ENCODE measurements at places on chromosomes 16 and 17. TPM values are rescaled to one million over a fixed set of nuclear protein-coding genes. Genes with fewer than 3 reads are reported as not detected.

DNA sequence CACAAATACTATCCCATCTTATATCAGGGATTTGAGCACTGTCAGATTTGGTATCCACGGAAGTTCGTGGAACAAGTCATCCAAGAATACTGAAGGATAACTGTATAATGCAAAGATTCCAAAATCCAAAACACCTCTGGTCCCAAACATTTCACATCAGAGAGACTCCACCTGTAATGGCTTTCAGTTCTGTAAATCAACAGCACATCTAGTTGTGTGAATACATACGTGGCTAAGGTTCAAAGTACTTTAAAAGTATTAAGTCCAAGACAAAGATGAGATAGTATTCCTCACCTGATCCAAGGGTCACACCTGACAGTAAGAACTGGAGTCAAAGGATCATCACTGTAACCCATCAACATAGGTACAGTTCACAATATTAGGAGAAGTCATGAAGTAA lies 54.8 kb downstream of the KANSL1 start:
- H3K36me3 ChIP-seq, result no peaks in the 10 kb centered on the region
- no peak overlapping the region for H3K27ac ChIP-seq
- no peak for DNase-seq
- no peaks in the 10 kb centered on the region for H3K27me3 ChIP-seq
- H3K4me3 ChIP-seq, result no peak overlapping the region

DNA sequence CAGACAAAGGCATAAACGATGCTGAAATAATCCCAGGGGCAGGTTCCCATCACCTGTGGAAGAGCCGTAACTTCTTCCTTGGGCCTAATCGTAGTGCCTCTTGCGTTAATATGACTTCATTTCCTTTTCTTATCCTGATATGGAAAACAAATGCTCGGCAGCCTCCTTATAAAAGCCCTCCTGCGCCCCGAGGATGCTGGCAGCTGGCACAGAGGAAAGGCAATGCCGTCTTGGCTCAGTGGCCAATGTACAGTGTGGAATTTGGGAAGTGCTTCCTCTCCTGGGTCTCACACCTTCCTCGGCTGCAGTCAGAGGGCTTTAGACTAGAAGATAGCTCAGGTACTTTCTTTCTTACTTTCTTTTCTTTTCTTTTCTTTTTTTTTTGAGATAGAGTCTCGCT lies 3.4 kb downstream of the SCN4A start:
- H3K27me3 ChIP-seq, result no peaks in the 10 kb centered on the region
- H3K4me1 ChIP-seq, result no peaks in the 10 kb centered on the region
- no peaks in the 10 kb centered on the region for H3K36me3 ChIP-seq
- DNase-seq, result no peak
- H3K27ac ChIP-seq, result no peak overlapping the region
- H3K4me3 ChIP-seq, result no peak overlapping the region

The TMEM100 gene
- total RNA-seq, result not detected

- H3K4me3 ChIP-seq, result no peak overlapping the region
- H3K36me3 ChIP-seq, result no peaks in the 10 kb centered on the region
- H3K27me3 ChIP-seq, result no peaks in the 10 kb centered on the region
- no peaks in the 10 kb centered on the region for H3K4me1 ChIP-seq
These were observed 305.1 kb upstream of the GOT2 start for GRCh38 chr16:59039066-59039720.

The SLC16A6 gene
- total RNA-seq, result 1.0 TPM

The PPP1R1B gene
- total RNA-seq, result not detected

The CHST4 gene
- not detected for total RNA-seq

GRCh38 chr17:73128496-73128895 lies 36.0 kb upstream of the SLC39A11 start:
- no peaks in the 10 kb centered on the region for H3K27me3 ChIP-seq
- H3K36me3 ChIP-seq, result no peaks in the 10 kb centered on the region
- H3K4me1 ChIP-seq, result no peaks in the 10 kb centered on the region

- DNase-seq, result no peak
- no peaks in the 10 kb centered on the region for H3K36me3 ChIP-seq
- no peak overlapping the region for H3K27ac ChIP-seq
- H3K4me3 ChIP-seq, result no peak overlapping the region
- H3K27me3 ChIP-seq, result no peaks in the 10 kb centered on the region
These were observed 13.1 kb upstream of the GRB2 start for GRCh38 chr17:75418531-75418930.

DNA sequence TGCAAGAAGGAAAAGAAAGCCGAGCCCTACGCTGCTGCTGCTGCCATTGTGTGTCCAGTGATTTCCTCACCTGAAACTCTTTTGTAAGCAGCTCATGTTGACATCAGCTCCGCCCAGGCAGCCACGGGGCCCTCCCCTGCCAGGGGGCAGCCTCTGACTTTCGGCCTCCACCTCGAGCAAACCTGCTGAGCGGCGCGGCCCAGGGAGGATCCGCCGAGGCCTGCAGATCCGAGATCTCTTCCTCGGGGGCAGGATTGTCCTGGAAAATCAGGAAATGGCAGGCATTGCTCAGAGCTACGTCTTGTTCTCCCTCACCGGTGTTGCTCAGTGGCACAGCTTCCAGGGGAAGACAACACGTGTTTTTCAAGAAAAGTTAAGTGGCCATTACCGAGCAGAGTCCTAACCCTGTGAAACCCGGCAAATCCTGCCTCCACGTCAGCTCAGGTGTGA lies 35.6 kb upstream of the ZNF750 start:
- H3K4me1 ChIP-seq, result peaks cover 23% of the 10 kb centered on the region
- H3K36me3 ChIP-seq, result no peaks in the 10 kb centered on the region
- no peaks in the 10 kb centered on the region for H3K27me3 ChIP-seq
- H3K27ac ChIP-seq, result peak overlapping the region; percentile 86

The PTX4 gene
- total RNA-seq, result not detected

DNA sequence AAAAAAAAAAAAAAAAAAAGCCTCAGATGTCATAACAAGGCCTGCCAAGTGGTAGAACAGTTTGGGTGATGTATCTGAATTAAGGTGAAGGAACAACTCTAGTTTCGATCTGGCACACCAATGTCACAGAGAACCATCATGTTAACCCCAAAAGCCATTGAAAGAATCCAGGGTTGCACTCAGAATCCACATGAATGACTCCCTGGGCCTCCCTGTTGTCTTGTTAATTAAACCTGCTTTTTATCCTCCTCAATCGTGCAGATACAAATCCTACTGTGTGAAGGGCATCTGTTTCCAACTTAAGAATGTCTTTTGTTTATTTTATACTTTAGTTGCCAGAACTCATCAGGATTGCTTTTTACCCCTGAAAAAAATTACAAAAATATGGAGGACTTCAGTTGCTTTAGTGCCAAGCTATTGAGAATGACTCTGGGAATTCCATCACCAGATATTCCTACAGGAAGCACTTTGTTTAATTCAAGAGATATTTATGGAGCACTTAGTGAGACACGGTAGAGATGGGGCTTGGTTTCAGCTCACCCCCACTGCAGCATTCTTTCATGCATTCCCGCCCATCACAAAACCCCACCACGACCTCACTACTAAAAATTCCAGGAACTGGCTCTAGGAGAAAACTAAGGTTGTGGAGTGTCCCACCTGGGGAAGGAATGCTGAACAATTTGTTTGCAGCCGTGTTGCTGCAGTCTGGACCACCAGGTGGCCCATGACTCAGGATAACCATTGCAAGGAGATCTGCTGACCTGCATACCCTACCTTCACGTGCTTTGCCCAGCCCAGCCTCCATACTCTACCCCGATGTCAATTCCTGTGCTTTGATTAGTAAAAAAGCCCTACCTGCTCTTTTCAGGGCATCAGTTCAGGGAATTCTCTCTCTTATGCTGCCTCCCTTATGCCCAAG lies 63.8 kb upstream of the GPRC5B start:
- no peak overlapping the region for H3K27ac ChIP-seq
- H3K36me3 ChIP-seq, result no peaks in the 10 kb centered on the region
- no peaks in the 10 kb centered on the region for H3K27me3 ChIP-seq
- peak; percentile 15 for DNase-seq
- no peak overlapping the region for H3K4me3 ChIP-seq
- H3K4me1 ChIP-seq, result no peaks in the 10 kb centered on the region

DNA sequence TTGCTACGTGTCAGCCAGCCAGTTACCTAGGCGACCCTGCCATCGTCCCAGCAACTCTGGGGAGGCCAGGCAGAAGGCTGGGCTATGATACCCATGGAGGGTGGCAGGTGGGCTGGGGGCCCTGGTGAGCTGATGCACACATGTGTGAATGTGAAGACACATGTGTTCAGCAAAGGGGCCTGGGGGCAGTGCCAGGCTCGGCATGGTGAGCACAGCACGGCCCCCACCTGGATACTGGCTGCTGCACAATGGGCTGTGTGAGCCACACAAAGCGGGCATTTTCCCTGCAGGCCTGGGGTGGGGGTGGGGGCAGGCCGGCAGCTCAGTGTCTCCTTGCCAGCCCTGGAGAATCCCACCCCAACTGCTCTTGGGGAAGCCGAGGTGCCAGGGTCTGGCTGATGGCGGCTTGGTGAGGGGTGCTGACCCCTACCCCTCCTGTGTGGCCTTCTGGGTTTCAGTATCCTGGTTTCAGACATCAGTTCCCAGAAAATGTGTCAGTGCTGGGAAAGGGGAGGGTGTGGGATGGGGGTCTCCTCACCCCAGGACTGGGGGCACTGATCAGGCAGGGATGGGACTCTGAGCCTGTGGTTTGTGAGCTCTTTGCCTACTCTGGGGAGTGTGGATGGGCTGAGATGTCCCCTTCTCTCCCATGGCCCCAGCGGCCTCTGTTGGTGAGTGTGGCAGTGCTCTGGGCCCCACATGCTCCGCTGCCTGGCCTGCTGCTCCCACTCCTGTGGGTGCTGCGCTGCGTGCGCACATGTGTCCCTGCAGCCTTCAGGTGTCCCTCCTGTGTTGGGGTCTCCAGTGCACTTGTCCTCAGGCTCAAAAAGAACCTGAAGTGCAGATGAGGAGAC lies 5.1 kb downstream of the LLGL1 start:
- H3K4me1 ChIP-seq, result peaks cover 10% of the 10 kb centered on the region
- peaks cover 2% of the 10 kb centered on the region for H3K36me3 ChIP-seq
- no peak overlapping the region for H3K27ac ChIP-seq
- no peaks in the 10 kb centered on the region for H3K27me3 ChIP-seq
- no peak for DNase-seq

The ADAP2 gene
- total RNA-seq, result 1.8 TPM

GRCh38 chr16:74771656-74772315 lies 2.8 kb downstream of the FA2H start:
- H3K27me3 ChIP-seq, result no peaks in the 10 kb centered on the region
- H3K36me3 ChIP-seq, result no peaks in the 10 kb centered on the region
- peaks cover 7% of the 10 kb centered on the region for H3K4me1 ChIP-seq

The SULT1A2 gene
- 0.43 TPM for total RNA-seq

- peak overlapping the region; percentile 40 for H3K27ac ChIP-seq
- no peaks in the 10 kb centered on the region for H3K4me1 ChIP-seq
- no peaks in the 10 kb centered on the region for H3K27me3 ChIP-seq
- H3K36me3 ChIP-seq, result no peaks in the 10 kb centered on the region
These were observed 82.6 kb downstream of the HIC1 start for GRCh38 chr17:2137342-2138098.

The UMOD gene
- total RNA-seq, result not detected

DNA sequence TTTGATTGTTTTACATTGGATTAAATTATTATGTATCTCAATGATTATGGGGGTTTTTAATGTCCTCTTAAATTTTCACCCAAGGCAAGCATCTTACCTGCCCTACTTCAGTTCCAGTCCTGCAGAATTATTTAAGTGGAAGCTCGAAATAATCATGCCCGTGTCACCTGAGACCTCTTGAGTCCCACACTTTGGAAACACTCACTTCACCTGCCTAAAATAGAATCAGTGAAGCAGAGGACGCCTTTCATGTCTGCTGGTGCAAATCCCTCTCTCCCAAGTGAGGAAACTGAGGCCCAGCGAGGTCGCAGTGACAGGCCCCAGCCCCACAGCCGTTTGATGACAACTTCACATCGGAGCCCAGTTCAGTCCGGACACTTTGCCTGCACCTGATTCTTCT lies 284.6 kb downstream of the C16orf95 start:
- H3K4me1 ChIP-seq, result no peaks in the 10 kb centered on the region
- no peak for DNase-seq
- no peaks in the 10 kb centered on the region for H3K27me3 ChIP-seq
- no peaks in the 10 kb centered on the region for H3K36me3 ChIP-seq

GRCh38 chr17:54789101-54789880 lies 111.4 kb upstream of the TOM1L1 start:
- H3K27me3 ChIP-seq, result no peaks in the 10 kb centered on the region
- no peak overlapping the region for H3K4me3 ChIP-seq
- H3K36me3 ChIP-seq, result no peaks in the 10 kb centered on the region
- no peak for DNase-seq

The BBS2 gene
- 27.7 TPM for total RNA-seq

GRCh38 chr17:80388601-80389000 lies 26.4 kb upstream of the ENDOV start:
- no peak overlapping the region for H3K27ac ChIP-seq
- H3K36me3 ChIP-seq, result no peaks in the 10 kb centered on the region
- H3K4me1 ChIP-seq, result no peaks in the 10 kb centered on the region
- no peak overlapping the region for H3K4me3 ChIP-seq
- H3K27me3 ChIP-seq, result no peaks in the 10 kb centered on the region

The CFAP119 gene
- 4.5 TPM for total RNA-seq

DNA sequence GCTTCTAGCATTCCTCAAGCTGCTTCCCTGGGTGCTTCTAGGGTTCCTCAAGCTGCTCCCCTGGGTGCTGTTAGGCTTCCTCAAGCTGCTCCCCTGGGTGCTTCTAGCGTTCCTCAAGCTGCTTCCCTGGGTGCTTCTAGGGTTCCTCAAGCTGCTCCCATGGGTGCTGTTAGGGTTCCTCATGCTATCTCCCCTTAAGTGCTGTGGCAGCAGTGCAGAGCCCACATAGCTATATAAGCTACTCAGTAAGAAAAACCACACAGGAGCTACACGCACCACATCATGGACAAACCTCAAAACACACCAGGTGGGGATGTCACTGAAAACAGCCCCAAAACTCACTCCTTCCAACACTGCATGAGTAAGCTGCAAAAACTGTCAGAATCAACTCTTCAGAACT lies 35.2 kb downstream of the ANKRD11 start:
- H3K36me3 ChIP-seq, result peaks cover 2% of the 10 kb centered on the region
- H3K4me1 ChIP-seq, result peaks cover 10% of the 10 kb centered on the region
- DNase-seq, result no peak
- no peak overlapping the region for H3K27ac ChIP-seq

The MRPL58 gene
- total RNA-seq, result 61.0 TPM

- H3K4me3 ChIP-seq, result no peak overlapping the region
- no peaks in the 10 kb centered on the region for H3K36me3 ChIP-seq
- DNase-seq, result no peak
- H3K4me1 ChIP-seq, result no peaks in the 10 kb centered on the region
- no peak overlapping the region for H3K27ac ChIP-seq
- no peaks in the 10 kb centered on the region for H3K27me3 ChIP-seq
These were observed 95.3 kb upstream of the CRHR1 start for GRCh38 chr17:45688820-45689219.

DNA sequence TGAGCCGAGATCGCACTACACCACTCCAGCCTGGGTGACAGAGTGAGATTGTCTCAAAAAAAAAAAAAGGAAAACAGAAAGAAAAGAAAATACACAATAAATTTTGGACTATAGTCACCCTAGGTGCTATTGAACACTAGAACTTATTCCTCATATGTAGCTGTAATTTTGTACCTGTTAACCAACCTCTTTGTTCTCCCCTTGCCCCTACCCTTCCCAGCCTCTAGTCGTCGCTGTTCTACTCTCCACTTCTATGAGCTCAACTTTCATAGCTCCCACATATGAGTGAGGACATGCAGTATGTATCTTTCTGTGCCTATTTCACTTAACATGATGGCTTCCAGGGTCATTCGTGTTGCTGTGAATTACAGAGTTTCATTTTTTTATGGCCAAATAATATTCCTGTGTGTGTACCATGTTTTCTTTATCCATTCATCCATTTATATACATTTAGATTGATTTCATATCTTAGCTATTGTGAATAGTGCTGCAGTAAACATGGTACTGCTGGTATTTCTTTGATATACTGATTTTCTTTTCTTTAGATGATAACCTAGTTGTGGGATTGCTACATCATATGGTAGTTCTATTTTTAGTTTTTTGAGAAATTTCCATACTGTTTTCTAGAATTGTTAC lies 28.3 kb downstream of the VPS35L start:
- no peaks in the 10 kb centered on the region for H3K27me3 ChIP-seq
- H3K4me1 ChIP-seq, result no peaks in the 10 kb centered on the region
- H3K27ac ChIP-seq, result no peak overlapping the region
- no peaks in the 10 kb centered on the region for H3K36me3 ChIP-seq
- H3K4me3 ChIP-seq, result no peak overlapping the region
- DNase-seq, result peak; percentile 36

Measured in Caco-2 (cell line).